Non-pigmented ciliary epithelial cell (primary cell): ENCODE measurements at places on chromosomes 4 and X.

DNA sequence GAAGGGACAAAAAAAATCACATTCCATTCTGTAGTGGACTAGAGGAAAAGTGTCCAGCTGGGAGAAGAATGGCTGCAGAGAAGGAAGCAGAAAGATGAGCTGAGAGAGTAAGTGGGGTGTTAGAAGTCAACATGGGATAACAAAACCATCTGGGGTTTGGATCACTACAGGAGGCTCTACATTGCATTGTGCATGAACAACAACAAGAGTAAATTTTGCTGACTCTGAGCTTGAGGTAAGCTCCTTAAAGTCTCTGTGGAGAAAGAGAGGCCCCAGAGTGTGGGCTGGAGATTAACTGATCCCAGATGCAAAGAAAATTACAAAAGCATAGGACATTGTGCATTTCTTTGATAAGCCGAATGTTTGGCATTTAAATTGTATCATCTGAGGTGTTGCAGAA is 128.9 kb downstream of the UGT8 start:
- DNase-seq = no peak

- no peak for DNase-seq
Observed at GRCh38 chr4:173520921-173521466, 9.0 kb downstream of the HAND2 start.

- no peak for DNase-seq
Observed at GRCh38 chr4:40850496-40850895, 100.7 kb downstream of the NSUN7 start.

DNA sequence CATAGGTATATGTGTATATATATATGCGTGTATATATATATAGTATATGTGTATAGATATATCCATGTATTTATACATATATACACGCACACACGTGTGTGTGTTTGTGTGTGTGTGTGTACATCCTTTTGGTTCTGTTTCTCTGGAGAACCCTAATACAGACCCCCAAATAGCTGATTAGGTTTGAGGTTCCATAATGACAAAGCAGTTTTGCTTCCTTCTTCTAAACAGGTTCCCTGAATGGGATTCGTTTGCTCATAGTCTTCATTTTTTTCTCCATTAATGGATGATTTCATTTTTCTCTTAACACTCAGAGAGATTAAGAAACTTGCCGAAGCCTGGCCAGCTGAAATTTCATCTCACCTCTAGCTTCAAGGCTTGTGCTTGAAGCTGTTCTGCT is 234.0 kb upstream of the BCOR start:
- no peak for DNase-seq

DNA sequence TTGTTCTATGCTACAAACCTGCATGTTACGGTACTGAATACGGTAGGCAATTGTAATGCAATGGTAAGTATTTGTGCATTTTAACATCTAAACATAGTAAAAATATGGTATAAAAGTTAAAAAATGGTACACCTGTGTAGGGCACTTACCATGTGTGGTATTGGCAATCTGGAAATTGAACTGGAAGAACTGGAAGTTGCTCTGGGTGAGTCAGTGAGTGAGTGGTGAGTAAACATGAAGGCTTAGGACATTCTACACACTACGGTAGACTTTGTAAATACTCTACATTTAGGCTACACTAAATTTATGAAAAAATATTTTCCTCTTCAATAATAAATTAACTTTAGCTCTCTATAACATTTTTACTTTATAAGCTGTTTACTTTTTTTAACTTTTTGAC is 78.9 kb downstream of the RRAGB start:
- DNase-seq = no peak

DNA sequence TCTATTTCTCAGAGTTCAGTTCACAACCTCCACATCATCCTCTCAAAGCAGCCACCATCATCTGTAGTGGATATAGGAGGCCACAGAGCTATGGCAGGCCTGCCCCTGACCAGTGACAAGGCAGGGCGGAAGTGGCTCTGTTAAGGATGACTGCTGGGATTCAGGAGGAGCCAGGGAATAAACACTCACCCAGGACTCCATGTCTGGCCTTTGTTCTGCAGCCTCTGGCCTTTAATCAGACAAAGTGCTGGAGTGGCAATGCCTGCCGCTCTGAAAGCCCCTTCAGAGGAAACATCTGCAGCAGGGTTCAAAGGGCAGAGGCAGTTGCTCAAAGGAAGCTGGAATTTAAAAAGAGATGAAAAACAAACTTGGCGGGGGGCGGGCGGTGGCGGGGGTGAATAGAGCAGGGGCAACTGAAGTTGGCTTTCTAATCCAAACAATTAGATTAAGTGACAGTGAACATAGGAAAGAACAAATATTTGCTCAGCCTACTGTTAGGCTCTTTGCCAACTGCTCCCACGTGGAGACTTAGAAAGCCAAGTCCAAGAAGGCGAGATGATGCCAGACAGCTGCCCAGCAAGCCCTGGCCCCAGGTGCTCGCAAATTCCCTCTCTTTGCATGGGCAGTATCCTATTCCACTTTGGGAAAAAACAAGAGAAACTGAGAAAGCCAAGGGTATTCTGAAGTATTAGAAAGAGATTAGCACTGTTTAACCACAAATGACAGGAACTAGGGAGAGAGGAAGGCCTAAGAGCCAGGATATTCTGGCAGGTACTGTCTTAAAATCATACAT is 5.5 kb downstream of the MPP1 start:
- no peak for DNase-seq

GRCh38 chr4:118676128-118676527 is 9.1 kb upstream of the METTL14 start:
- DNase-seq = no peak

DNA sequence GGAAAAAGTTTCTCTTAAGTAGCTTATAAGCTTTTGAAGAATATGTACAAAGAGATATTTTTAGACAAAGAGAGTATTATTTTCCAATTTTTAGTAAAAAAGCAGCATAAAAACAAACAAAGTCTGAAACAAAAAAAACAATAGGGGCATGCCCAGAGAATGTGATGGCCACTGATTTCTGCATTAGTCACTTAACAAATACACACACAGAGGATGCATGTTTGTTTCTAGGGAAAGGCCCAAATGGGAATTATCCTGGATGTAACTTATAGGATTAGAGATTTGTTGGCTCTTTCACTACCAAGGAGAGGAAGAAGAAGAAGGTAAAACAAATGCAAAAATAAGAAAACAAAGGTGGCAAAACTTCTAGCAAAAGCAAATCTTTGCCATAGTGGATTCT is 95.9 kb upstream of the SCOC start:
- no peak for DNase-seq

GRCh38 chr4:26218677-26219605 is 101.9 kb upstream of the RBPJ start:
- DNase-seq = no peak

GRCh38 chr4:147160908-147161513 is 215.3 kb upstream of the TTC29 start:
- peak; percentile 38 for DNase-seq

GRCh38 chrX:108438110-108438623 is at the start of gene COL4A6:
Gene COL4A6, minus strand, starts transcription at chrX:108438422. Its CDS starts 226 bp downstream, at chrX:108438196.
- no peak for DNase-seq

- DNase-seq = no peak
Observed at GRCh38 chr4:12118651-12119213, 690.0 kb upstream of the HS3ST1 start.

DNA sequence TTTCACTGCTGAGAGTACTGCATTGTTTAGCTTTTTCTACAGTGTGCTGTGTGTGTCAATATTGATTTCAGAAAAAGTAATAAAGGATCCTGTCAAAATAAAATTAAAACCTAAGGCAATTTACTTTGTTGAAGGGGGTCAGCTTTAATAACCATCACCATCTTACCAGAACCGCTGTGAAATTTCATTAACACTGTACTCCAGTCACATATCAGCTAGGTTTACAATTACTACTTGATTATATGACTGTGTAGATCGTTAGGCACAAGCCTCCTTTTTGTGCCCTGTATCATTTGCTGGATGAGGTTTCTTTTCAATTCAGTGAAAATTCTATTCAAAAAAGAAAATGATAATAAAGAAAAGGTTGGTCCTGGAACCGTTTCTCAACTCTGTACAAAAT is 917.2 kb downstream of the CENPC start:
- DNase-seq = no peak

DNA sequence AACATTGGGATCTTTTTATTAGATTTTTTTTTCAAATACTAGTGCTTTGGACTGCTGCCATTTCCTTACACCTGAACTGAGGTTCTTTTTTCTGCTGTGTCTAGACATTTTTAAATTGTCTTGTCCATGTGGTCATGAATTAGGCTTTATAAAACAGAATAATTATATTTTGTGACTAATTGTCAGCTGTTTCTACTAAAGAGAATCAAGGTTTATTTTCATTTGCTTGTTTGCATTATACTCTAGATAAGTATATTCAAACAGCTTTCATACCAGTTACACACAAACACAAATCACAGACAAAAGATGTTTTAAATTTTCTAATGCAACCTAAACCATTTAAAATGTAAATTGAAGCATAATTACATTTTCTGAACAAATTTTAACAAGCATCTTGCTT is 194.7 kb downstream of the GALNTL6 start:
- DNase-seq = no peak
